ENCODE measurements at places on chromosomes 11 and 22.

DNA sequence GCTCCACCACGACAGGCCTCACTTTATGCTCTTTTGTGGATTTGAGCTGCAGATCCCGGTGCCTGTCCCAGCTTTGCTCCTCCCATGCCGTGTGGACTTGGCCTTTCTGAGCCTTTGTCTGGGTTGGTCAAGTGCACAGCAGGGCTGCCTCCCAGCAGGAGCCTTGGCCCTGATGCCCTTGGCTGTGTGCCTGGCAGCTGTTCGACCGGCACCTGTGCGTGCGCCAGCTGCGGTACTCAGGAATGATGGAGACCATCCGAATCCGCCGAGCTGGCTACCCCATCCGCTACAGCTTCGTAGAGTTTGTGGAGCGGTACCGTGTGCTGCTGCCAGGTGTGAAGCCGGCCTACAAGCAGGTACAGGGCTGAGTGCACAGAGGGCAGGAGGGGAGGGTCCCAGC lies 46.5 kb downstream of the MYO7A start:
- DNase-seq, result no peak
- no peak overlapping the region for H3K27ac ChIP-seq
- no peaks in the 10 kb centered on the region for H3K27me3 ChIP-seq
- no peaks in the 10 kb centered on the region for H3K36me3 ChIP-seq
- no peak overlapping the region for H3K4me3 ChIP-seq

GRCh38 chr11:94521684-94522083 lies 9.4 kb downstream of the C11orf97 start:
- H3K27ac ChIP-seq, result no peak overlapping the region
- H3K4me3 ChIP-seq, result no peak overlapping the region
- no peaks in the 10 kb centered on the region for H3K4me1 ChIP-seq
- no peak for DNase-seq

DNA sequence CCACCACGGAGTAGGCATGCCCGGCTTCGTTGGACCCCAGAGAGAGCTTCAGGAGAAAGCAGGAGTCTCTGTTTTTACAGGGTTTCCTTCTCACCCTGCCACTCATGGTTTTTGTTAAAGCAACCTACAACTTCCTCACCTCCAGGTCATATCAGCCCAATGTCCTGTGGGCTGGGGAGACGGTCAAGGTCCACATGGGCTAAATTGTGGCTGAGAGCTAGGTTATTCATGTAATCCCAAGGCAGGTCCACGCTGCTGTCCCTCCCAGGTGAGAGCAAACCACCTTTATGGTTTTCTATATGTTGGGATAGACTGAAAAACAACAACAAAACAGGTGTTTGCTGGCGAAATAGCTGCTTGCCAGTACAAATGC lies 19.5 kb downstream of the TSPAN32 start:
- peaks cover 11% of the 10 kb centered on the region for H3K36me3 ChIP-seq
- peak; percentile 15 for DNase-seq
- H3K27ac ChIP-seq, result no peak overlapping the region
- peaks cover 7% of the 10 kb centered on the region for H3K27me3 ChIP-seq

DNA sequence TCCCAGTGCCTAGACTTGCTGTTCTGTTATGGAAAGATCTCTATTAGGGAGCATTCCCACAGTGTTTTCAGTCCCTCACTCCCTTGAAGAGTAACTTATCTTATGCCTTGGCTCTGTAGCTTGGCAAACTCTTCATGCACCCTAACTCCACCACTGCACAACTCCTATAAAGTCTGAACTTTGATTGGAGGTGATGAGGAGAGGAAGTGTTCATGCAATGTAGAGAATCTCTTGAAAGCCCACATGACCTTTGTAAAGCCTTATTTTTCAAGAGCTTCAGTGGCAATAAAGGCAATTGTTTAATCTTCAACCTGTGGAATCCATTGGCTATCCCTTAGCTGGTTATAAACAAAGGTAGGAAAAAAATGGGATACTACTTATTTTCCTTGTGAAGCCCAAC lies 176.2 kb downstream of the ETS1 start:
- no peak for DNase-seq
- H3K27ac ChIP-seq, result no peak overlapping the region
- H3K27me3 ChIP-seq, result no peaks in the 10 kb centered on the region
- peaks cover 4% of the 10 kb centered on the region for H3K36me3 ChIP-seq
- H3K4me3 ChIP-seq, result no peak overlapping the region
